Stimulated activated CD4-positive, alpha-beta T cell treated with anti-CD3 and anti-CD28 coated beads, Interleukin-2, amount 100 ng/mL, for 24 hours (primary cell): ENCODE measurements at places on chromosomes 13 and 19.

DNA sequence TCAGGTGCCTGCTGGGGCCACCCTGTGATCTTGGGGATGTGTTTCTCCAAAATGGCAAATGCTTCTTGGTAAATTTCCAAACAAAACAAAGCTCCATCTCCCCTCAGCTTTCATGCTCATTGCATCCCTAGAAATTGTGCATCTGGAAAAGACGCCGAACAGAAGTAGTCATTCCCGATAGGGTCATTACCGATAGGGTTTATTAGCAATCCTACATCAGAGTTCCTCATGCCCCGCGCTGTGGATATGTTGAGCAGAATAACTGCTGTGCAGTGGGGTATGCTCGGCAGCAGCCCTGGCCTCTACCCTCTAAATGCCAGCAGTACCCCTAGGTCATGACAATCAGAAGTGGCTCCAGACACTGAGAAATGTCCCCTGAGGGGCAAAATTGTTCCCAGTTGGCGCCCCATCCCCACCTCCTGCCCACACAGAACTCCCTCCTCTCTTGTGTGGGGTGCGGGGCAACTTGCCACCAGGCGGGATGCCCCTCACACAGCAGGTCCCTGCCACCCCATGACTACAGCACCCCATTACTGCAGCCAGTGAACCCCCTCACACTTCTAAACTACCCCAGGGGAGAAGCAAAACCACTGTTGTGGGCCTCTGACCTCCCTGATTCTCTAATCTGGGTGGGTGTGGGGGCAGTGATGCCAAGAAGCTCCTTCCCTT is 13.0 kb upstream of the SLC7A10 start:
- DNase-seq: no peak

DNA sequence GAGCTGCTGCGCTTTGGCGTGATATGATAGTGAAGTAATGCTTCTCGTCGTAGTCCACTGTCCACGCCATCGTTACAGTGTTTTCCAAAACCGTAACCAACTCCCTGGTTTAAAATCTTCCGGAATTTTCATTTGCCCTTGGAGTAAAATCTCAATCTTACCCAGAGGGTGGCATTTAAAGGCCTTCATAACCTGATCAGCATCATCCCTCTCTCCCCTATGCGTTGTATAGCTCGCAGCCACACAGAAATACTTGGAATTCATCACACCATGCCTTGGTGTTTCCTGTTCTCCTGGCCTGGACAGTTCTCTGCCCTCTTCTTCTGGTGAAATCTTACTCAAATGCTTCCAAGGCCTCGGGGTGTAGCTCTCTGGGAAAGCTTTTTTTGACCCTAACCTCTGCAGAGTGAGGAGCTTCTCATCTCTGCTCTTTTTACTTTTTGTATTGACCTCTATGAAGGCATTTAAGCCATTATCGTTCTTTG is 839 bp downstream of the MPHOSPH8 start:
- no peak for DNase-seq

DNA sequence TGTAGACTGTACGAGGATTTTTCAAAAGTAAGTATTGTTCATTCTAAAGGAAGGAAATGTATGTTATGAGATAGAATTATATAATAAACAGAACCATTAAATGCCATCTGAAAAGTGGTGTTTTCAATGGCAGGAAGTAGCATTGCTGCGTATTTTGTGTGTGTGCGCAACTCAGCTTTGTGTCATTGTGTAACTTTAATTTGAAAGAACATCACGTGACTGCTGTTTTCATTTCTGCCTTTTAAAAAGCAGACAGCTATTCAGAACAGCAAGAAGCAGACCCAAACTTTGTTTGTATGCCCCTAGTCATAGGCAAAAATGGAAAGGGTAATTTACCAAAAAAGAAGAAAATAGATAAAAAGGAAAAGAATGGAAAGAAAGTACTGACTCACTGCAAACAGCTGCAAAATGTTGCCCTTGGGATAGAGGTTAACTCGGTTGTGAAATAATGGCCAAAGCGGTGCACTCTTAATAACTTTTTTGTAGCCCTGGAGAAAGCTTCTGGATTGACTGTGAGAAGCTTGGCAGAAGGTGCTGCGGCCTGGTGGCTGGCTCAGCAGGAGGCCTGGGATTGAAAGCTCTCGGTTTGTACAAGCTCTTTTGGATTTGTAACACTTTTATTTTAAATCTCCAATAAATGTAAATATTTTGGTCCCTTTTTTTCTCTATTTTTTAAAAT is 97.3 kb downstream of the GGACT start:
- DNase-seq: no peak

DNA sequence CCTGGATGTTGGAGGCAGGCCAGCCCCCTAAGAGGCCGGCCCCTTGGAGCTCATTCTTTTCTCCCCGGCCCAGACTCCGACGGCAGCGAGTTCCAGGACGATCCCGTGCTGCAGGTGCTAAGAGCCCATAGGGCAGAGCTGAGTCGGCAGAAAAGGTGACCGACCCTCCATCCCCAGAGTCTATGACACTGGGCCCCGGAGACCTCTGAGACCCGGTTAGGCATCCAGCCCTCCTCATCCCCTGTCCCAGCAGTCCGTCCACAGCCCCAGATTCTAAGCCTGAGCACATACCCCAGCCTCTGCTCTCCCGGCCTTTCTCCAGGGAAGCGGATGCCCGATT is 7.3 kb upstream of the ARHGAP33 start:
- DNase-seq: no peak

DNA sequence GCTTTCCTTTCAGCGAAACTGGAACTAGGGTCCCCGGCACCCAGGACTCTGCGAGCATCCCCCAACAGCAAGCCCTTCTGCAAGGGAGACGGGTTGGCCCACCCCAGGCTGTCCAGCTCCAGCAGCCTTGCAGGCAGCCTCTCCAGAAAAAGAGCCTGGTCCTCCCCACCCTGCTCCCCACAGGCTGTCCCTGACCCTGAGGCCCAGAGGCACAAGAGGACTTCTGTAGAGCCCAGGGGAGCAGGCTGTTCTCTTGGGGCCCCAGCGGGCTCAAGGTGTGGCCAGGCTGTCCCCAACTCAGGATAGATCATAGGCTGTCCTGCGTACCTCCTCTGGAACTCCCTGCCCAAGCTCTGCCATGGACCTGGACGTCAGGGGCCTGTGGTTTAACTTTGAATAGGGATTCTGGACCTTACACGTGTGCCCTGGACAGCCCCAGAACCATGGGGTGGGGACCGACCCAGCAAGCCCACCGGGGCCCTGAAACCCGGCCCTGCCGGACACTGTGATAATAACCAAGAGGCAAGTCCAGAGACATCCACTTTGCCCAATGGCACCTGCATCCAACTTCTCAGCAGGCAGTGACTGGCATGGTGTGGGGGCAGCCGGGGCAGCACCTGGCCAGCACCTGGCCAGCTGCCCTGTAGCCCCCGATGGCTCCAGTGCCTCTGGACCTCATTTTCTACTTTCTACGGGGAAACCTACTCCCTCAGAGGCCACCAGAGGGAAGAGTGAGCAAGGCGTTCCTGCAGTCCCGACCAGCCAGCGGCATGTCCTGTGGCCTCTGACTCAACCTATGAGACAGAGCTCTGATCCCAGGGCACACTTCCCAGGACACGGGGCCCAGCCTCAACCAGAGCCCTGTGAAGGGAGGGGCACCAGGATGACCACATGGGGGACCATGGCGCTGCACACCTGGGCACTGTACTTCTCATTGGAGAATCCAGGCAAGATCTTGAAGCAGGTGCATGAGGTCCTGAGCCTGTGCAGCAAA is 50.9 kb upstream of the TPM4 start:
- DNase-seq: no peak

GRCh38 chr19:1822210-1822609 is 10.1 kb upstream of the ATP8B3 start:
- DNase-seq: no peak

DNA sequence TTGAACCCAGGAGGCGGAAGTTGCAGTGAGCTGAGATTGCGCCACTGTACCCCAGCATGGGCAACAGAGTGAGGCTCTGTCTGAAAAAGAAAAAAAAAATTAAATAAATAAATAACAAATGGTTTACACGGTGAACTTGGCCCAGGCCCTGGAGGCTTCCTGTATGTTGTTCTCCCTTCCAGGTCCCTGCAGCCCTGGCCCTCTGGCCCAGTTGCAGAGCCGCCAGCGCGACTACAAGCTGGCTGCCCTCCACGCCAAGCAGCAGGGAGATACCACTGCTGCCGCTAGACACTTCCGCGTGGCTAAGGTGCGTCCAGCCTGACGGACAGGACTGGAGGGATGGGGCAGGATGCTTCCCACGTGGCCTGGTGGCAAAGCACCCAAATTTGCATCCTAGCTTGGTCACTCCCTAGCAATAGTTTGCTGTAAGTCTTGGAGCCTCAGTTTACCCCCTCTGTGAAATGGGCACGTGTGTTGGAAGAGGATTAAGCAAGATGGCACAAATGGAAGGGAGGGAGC is 11.9 kb downstream of the CC2D1A start:
- DNase-seq: no peak

DNA sequence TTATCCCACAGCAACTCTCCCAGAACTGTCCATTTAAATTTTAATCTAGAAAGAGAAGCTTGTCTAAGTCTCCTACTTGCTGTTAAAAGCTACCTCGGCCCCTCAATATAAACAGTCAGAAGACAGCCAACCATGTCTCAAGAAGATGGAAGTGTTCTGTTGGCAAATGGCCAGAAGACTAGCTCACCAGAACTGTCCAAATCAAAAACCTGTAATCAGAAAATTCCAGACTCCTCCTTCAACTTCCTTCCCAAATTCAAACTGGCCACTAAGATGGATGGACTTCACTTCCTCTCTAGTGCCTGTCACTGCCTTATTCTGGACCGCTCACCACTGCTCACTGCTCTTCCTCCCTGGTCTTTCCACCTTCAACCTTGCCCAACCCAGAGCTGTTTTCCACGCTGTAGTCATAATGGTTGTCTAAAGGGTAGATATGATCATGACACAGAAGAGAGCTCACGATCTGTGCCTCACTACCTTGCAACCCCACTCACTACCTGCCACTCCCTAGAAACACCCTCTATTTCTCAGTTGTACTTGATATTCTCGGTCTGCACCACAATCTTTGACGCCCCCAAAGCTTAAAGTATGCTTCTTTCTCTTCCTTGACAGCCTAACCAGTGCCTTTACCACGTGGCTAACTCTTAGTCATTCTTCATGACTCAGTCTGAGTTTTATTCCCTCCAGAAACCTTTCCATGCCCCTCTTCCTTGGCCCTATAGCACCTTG is 9.2 kb downstream of the FGF14 start:
- no peak for DNase-seq

DNA sequence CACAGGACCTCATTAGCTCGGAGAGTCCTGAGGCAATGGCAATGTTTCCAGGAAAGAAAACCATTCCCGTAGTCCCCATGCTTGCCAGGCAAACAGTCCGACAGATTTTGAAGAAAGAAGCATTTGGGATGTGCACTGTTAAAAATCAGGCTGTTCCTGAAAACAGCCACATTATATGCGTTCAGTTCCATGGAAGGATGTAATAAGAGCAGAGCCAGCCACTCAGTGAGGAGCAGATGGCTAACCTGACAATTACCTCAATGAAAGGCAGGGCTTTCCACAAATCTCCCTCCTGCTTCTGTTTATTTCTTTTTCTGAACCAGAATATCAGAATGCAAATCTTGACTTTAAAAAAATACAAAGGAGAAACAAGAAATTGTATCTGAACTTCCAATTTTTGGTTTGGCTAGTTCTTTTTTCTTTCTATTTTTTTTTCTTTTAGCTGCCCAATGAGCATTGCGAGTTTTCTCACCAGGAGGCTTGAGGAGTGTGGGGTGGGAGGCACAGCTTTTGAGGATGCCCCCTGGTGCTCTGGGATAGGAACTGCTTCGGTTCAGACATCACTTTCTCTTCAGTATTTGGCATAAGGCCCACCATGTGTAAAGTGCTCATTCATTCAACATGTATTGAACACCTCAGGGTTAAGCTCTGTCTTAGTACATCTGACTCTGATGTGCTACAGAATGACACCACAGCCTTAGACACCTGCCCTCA is 124.2 kb downstream of the TBC1D4 start:
- DNase-seq: peak; percentile 53

GRCh38 chr13:23674795-23675640 is 104.8 kb downstream of the TNFRSF19 start:
- DNase-seq: no peak

DNA sequence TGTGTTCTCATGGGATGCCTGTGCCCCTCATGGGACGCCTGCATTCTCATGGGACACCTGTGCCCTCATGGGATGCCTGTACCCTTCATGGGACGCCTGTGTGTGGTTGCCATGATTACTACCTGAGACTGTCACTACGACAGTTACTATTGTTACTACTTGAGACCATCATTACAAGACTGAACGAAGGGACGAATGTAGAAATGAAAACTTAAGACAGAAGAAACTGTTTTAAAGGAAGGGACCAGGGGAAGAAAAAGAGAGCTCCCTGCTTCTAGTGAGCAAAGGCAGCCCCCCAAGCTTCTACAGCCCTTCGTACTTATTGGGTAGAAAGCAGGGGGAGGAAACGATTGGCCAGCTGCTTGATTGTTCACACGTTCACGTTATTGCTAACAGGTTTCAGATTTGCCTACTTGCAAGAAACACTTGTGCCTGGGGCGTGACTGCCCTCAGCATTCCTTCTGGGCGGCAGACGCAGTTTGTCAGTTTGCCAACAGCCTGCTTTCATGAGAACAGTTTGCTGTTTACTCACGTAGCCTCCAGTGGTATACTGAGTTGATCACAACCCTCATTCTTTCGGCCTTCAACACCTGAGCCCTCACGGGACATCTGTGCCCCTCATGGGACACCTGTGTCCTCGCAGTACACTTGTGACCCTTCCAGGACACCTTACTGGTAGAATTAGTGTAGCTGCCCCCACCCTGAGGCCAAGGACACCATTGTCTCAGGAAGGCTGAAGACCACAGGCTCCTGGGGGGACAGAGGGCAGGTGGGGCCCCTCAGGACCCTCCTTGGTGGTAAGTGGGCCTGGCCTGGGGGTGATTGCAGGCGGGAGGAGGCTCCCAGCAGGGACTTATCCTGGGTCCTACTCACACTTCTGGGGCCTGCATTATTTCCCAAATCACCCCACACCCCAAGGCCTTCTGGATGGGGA is 2.5 kb upstream of the S1PR4 start:
- DNase-seq: no peak

DNA sequence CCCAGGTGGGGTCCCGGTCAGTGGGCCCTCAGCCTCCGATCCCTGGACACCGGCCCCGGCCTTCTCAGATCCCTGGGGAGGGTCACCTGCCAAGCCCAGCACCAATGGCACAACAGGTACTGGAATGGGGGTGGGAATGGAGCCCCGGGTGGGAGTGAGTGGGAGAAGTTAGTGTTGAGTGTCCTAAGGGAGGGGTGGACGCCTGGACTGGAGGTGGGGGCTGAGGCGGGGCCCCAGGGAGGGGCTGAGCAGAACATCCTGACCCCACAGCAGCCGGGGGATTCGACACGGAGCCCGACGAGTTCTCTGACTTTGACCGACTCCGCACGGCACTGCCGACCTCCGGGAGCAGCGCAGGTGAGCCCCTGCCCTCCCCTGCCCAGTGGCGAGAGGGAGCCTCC is 17.7 kb downstream of the EPN1 start:
- no peak for DNase-seq

- DNase-seq: no peak
Measured at GRCh38 chr13:86765462-86765861, 905.7 kb upstream of the SLITRK5 start.
